ENCODE measurements at places on chromosomes 5 and 9.

- no peak for DNase-seq
These were observed 492.4 kb downstream of the GADD45G start for GRCh38 chr9:90097237-90097636.

DNA sequence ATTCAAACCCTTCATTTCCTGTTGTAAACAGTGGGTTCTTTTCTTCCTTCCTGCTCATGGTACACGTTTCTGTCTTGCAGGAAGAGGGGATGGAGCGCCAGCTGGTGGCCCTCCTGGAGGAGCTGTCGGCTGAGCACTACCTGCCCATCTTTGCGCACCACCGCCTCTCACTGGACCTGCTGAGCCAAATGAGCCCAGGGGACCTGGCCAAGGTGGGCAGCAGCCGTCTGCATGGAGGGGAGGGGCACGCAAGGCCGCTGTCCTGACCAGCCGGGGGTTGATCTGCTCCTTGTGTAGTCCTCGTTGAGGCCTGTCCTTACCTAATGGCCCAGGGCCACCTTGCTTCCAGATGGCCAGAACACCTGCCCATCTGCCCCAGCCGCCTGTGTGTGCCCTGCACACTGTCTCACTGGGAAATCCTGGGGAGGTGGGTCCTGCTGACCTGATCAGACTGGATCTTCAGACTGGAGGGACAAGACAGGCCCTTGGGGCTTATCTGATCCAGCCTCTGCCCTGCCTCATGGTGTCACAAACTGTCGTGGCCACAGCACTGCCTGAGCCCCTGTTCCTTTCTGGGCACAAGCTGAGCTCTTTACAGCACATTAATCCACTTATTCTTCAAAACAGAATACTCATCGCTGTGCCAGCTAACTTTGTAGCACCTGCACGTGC is 44.7 kb downstream of the LRSAM1 start:
- DNase-seq, result no peak

DNA sequence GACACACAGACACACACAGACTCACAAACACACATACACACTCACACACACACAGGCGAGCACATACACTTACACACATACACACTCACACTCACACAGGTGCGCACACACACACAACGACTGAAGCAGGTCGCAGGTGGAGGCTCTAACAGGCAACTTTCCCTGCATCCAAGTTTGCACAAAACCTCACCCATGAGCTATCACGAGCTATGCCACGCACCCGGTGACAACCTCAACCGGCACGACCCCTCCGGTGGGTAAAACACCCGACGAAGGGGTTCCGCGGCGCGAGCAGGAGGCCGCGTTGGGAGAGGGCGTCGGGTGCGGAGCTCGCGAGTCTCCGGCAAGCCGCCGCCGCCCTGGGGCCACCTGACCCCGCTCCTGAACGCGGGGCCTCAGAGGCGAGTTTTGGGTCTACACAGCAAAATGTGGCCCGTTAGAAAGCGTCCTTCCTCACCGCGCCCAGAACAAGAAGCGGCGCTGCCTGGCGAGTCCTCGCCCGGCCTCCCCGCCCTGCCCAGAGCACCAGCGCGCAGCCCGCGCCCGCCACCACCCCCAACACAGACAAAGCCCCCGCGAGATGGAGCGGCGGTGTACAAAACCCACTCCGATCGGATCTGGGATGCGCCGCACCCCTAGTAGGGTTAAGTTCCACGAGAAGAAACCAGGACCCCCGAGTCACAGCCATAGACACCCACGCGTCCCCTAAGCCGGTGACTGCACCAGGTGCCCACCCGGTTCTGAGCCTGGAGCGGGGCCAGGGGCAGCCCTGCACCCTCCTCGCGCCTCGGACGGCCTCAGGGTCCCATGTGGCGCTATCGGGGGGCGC is 665 bp downstream of the SLC6A3 start:
- no peak for DNase-seq

DNA sequence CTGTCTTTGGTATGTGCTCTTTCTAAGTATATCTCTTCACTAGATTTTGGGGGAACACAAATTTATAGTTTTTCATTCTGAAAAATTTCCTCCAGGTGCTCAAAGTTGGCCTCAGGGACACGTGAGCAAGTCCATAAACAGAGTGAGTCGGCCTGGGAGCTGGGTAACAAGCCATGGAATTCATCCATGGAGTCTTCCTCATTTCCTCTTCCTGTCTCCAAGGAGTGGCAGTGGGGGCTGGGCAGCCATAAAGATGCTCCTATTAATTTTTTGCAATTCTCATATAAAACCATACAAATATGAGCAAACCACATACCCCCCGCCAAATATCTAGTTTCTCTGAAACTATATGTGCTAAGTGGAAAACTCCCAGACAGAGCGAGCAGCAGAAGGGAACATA is 136.6 kb upstream of the OTULINL start:
- DNase-seq, result no peak

- DNase-seq, result no peak
These were observed 10.9 kb upstream of the UBLCP1 start for GRCh38 chr5:159252195-159252594.

DNA sequence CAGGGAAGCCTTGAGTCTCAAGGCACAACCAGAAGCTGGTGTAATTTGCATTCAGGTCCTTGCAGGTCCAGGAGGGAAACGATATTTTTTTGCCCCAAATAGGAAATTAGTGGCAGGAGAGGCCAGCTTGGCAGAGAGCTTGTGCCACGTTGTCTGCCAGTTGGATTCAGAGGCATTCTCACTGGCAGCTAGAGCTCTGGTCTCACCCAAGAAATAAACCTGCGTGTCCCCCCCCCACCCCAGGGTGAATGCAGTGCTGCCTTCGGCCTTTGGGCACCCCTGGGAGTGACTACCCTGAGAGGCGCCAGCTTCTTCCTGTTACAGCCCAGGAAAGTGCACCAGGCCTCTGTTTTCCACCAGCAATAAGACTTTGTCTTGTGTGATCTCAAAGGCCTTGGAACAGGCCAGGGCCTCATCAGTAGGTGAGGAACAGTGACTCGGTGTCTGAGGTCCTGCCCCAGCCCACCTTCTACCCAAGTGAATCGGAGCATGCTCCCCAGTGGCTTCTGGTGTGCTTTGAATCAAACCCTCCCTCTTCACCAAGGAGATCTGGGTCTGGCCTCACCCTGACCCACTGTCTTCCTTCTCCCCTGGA is 68.4 kb downstream of the HSPA4 start:
- no peak for DNase-seq

DNA sequence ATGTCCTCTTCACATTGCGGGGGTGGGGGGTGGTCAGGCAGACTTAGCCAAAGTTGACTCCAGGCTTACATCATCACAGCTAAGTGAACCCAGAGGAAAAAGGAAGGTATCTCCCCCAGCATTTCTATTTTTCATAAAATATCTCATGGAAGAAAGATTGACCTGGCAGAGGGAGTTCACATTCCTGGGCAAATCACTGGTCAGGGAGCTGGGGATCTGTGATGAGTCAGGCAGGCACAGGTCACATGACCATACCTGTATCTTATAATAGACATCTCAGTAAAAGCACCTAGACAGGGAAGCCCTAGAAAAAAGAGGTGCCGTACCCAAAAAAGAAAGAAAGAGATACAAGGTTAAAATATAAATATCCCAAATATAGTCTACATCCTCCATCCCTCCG is 57.3 kb upstream of the WWC1 start:
- no peak for DNase-seq

- DNase-seq, result no peak
These were observed 48.4 kb upstream of the FUBP3 start for GRCh38 chr9:130530938-130531337.

- no peak for DNase-seq
These were observed 461.3 kb downstream of the ENC1 start for GRCh38 chr5:74179179-74179578.

- no peak for DNase-seq
These were observed 1740.9 kb upstream of the CDH9 start for GRCh38 chr5:28779161-28779754.

GRCh38 chr5:144134194-144134826 is 36.1 kb downstream of the YIPF5 start:
- DNase-seq, result no peak

- DNase-seq, result no peak
These were observed 3.8 kb upstream of the ATP6V0E1 start for GRCh38 chr5:172979778-172980177.

GRCh38 chr5:139749242-139749641 is 46.4 kb upstream of the PSD2 start:
- DNase-seq, result no peak

DNA sequence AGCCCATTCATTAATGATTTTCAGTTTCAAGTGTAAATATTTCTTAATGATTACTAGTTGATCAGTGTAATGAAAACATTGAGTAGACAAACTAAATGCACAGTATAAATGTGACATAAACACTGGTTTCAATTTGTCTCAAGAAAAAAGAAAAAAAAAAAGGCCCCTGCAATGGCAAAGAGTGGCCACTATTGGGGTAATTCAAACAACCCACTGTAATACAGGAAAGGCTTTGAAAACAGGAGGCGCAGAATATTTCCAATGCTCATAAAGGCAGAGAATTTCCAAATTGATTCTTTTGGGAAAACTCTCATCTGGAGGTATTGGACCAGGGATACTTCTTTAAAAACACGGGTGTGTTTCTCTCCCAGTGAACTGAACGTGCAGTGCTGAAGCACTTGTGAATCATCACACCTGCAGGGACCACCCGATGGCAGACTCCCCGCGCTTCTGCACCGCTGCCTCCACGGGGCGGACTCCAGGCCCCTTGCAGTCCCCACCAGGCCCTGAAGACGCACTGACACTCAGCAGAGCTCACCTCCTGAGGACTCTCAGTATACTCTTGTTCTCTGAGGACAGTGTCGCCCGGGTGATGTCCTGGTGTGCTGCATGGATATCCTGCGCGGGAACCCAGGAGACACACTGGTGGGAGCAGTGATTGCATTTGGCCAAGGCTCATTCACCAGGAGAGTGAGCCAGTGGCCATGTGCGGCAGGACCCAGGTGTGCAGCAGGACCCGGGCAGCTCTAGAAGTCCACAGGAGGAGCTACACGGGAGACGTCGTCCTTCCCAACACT is 227.6 kb upstream of the IRX4 start:
- no peak for DNase-seq

GRCh38 chr5:3412146-3412545 is 183.5 kb upstream of the IRX1 start:
- DNase-seq, result no peak

GRCh38 chr9:22415941-22416691 is 30.5 kb upstream of the DMRTA1 start:
- no peak for DNase-seq

- DNase-seq, result no peak
These were observed 180.5 kb upstream of the SH3GL2 start for GRCh38 chr9:17398350-17398749.

- no peak for DNase-seq
These were observed 3.9 kb upstream of the BTNL9 start for GRCh38 chr5:181035991-181036815.

DNA sequence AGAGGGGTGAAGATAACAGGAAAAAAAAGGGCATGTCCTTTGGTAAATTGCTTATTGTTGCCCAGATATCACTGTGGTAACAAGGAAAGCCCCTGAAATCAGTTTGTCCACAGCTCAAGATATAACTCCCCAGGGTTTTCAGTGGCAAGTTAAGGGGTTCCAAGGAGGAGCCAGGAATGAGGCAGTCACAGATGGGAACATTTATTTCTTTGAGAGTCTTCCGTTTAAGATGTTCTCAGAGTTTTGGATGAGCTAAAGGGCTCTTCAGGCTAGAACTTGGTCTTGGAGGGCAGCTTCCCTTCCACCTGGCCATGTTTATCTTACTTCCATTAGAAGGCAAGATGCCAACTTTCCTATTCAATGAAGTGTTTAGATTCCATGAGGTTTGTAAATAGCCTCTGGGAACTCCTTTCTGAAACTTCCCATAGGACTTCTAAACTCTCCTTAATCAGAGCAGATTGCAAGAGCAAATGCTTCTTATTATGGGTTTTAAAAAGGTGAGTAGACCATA is 277.6 kb upstream of the TNC start:
- no peak for DNase-seq

- no peak for DNase-seq
These were observed 77.0 kb upstream of the PITX1 start for GRCh38 chr5:135110785-135111596.

GRCh38 chr9:79362100-79363081 is 209.4 kb upstream of the TLE4 start:
- DNase-seq, result no peak

DNA sequence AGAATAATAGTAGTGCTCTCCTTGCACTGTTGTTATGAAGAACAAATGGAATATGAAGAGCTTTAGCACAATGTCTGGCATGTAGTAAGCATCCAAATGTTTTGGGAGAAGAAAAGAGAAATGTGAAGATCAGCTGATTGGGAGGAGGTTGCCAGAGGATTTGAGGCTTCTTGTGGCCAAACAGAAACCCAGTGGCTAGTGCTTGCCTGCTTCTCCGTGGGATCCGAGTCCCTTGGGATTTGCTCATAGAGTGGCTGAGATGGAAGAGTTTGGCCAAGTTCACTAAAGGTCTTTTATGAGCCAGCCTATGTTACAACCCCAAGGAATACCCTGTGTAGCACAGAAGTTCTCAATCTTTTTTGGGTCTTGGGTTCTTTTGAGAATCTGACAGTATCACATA is 86.0 kb downstream of the ANGPTL2 start:
- no peak for DNase-seq

GRCh38 chr9:84212982-84213381 is 127.6 kb downstream of the SLC28A3 start:
- no peak for DNase-seq

GRCh38 chr5:172688349-172689217 is 47.5 kb downstream of the NEURL1B start:
- peak; percentile 40 for DNase-seq

GRCh38 chr9:110969971-110970386 is 68.3 kb downstream of the LPAR1 start:
- no peak for DNase-seq

DNA sequence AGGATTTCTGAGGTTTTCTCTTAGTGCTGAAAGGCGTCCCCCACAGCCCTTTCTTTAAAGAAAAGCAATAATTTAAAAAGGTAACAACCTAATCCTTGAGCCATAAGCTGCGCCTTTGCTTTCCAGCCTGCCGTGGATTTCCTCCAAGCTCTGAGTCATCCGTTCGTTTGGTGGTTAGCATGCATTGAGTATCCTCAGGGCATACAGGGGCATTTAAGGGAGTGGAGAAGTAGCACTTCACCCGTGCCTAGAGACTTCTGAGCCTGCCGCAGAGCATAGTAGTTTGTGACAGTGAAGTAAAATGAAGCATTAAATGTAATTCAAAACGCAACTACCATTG is 892 bp upstream of the TNC start:
- no peak for DNase-seq

DNA sequence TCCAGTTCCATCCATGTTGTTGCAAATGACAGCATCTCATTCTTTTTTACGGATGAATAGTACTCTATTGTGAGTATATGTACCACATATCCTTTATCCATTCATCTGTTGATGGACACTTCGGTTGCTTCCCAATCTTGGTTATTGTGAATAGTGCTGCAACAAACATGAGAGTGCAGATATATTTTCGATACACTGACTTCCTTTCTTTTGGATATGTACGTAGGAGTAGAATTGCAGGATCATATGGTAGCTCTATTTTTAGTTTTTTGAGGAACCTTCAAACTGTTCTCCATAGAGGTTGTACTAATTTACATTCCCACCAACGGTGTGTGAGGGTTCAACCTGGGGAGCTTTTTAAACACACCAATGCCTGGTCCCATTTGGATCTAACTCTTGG is 22.3 kb downstream of the GALNT12 start:
- DNase-seq, result no peak

- DNase-seq, result no peak
These were observed 12.6 kb upstream of the EXOC3 start for GRCh38 chr5:430214-430925.

GRCh38 chr5:164255598-164256213 is 750.3 kb downstream of the MAT2B start:
- no peak for DNase-seq
